Keratinocyte (primary cell): ENCODE measurements at places on chromosomes 16 and 17. TPM values are rescaled to one million over a fixed set of nuclear protein-coding genes. Genes with fewer than 3 reads are reported as not detected.

DNA sequence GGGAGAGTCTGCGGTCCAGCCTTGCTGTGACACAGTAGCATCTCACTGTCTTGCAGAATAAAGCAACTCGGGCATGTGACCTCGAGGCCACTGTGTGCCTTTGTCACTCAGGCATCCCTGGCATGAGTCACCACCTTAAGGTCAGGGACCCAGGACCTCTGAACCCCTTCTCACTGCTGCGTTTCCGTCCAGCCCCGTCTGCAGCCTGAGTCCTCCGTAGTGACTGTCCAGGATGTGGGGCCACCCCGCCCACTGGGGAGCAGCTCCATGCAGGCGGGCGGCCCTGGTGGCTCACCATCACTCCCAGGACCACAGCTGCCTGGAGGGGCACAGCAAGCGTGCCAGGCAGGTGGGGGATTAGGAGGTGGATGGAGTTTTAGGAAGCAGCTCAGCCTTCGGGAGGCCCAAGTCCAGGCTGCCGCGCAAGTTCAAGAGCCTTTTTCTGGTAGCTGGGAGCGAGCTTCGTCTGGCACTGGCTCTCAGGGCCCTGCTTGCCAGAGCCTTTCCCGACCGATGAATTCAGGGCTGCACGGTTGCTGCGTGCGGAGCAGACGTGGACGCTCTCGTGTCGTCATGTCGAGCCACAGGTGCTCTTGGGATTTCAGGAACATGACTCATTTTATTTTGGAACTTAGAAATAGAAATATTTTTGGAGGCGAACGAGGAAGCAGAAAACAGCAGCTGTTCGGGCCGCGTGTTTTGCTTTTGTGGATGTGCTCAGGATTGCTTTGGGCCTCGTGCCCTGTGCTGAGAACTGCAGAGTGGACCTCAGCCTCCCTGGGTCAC, 16.8 kb downstream of the KCTD5 start:
- peaks cover 21% of the 10 kb centered on the region for H3K36me3 ChIP-seq
- H3K27ac ChIP-seq = no peak overlapping the region
- no peak overlapping the region for H3K4me3 ChIP-seq
- no peak for DNase-seq

FADS6 gene
- polyA plus RNA-seq = 0.07 to 0.57 TPM in 2 of 3 replicates, not detected in the other

DNA sequence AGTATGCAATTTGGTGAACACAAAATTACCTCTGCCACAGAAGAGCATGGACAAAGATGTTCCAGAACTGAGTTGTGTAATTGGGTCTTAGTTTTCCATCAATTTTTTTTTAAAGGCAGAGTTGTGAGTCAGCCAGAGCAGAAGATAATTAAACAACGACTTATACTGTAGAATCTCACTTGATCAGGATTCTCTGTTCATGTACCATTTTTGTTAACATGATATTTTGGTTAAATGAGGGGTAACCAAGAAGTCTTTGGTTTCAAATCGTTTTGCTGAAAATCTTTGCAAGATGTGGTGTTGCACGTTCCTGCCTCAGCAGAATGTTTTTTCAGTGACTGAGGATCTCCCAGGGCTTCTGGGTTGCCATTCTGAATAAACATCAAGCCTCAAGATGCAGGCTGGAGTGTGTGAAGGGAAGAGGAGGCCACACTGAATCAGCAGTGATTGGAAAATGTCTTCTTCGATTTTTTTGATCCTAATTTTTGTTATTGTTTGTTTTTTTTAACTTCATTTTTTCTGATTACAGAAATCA, 232.6 kb upstream of the IRX3 start:
- no peak overlapping the region for H3K27ac ChIP-seq
- no peak overlapping the region for H3K4me3 ChIP-seq
- H3K4me1 ChIP-seq = no peaks in the 10 kb centered on the region
- no peaks in the 10 kb centered on the region for H3K27me3 ChIP-seq

DNA sequence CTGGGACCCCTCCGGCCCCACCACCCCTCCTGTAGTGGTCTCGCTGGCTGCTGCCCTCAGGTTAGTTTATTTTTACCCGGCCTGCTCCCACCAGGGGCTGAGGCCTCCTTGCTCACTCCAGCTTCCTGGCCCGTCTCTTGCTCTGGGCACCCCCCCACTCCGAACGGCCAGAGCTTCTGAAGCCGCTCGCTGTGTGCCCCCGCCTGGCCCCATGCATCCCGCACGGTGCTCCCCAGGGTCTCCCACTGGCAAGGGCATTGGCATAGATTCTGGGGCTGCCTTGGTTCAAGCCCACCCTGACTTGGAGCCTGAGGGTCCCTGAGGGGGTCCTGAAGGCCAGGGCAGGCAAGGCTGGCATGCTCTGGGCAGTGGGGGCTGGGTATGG, 186.4 kb downstream of the SEC14L1 start:
- H3K4me3 ChIP-seq = no peak overlapping the region
- H3K27me3 ChIP-seq = no peaks in the 10 kb centered on the region
- peaks cover 24% of the 10 kb centered on the region for H3K36me3 ChIP-seq
- peaks cover 57% of the 10 kb centered on the region for H3K4me1 ChIP-seq
- H3K27ac ChIP-seq = no peak overlapping the region
- no peak for DNase-seq

DNA sequence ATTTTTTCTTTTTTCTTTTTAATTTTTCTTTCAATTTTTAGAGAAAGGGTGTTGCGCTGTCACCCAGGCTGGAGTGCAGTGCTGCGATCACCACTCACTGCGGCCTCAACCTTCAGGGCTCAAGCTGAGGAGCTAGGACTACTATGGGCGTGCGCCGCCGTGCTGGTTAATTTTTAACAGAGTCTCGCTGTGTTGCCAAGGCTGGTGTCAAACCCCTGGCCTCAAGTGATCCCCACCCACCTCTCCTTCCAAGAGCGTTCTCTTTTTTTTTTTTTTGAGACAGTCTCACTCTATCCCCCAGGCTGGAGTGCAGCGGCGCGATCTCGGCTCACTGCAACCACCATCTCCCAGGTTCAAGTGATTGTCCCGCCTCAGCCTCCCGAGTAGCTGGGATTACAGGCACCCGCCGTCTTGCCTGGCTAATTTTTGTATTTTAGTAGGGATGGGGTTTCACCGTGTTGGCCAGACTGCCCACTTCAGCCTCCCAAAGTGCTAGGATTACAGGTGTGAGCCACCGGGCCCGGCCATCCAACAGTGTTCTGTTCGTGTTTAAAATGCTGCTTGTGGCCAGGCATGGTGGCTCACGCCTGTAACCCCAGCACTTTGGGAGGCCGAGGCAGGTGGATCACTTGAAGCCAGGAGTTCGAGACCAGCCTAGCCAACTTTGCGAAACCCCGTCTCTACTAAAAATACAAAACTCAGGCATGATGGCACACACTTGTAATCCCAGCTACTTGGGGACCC, 14.5 kb upstream of the RPL13 start:
- H3K27me3 ChIP-seq = no peaks in the 10 kb centered on the region
- no peak overlapping the region for H3K4me3 ChIP-seq
- no peak for DNase-seq
- no peak overlapping the region for H3K27ac ChIP-seq
- peaks cover 36% of the 10 kb centered on the region for H3K36me3 ChIP-seq
- no peaks in the 10 kb centered on the region for H3K4me1 ChIP-seq

AURKB gene
- polyA plus RNA-seq = 1.4 to 28.2 TPM (median 12.6 TPM) in 3 replicates

GRCh38 chr17:76398523-76399174, 14.2 kb downstream of the SPHK1 start:
- H3K36me3 ChIP-seq = peaks cover 47% of the 10 kb centered on the region
- H3K27ac ChIP-seq = no peak overlapping the region
- H3K27me3 ChIP-seq = no peaks in the 10 kb centered on the region
- H3K4me3 ChIP-seq = no peak overlapping the region

RRAD gene
- 0.67 to 12.8 TPM (median 2.7 TPM) in 3 replicates for polyA plus RNA-seq

NSF gene
- polyA plus RNA-seq = 24.6 to 32.3 TPM (median 29.7 TPM) in 3 replicates

- H3K4me1 ChIP-seq = peaks cover 73% of the 10 kb centered on the region
- peak overlapping the region; percentile 84 for H3K27ac ChIP-seq
- H3K4me3 ChIP-seq = no peak overlapping the region
- no peaks in the 10 kb centered on the region for H3K27me3 ChIP-seq
- no peak for DNase-seq
Measured at GRCh38 chr17:64498308-64499203, 1.7 kb upstream of the POLG2 start.

DNA sequence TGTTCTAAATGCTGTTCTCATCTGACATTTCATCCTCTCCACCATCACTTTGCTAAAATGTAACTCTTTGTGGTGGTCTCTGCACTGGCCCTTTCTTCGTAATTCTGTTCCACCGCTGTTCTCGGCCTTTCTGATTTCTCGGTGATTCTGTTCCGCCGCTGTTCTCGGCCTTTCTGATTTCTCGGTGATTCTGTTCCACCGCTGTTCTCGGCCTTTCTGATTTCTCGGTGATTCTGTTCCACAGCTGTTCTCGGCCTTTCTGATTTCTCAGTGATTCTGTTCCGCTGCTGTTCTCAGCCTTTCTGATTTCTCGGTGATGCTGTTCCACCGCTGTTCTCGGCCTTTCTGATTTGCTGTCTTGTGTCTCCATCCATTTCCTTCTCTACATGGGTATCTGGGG, 12.3 kb downstream of the FOXF1 start:
- H3K4me3 ChIP-seq = no peak overlapping the region
- peaks cover 32% of the 10 kb centered on the region for H3K27me3 ChIP-seq
- no peaks in the 10 kb centered on the region for H3K4me1 ChIP-seq
- H3K27ac ChIP-seq = no peak overlapping the region
- DNase-seq = no peak
- H3K36me3 ChIP-seq = no peaks in the 10 kb centered on the region

DNA sequence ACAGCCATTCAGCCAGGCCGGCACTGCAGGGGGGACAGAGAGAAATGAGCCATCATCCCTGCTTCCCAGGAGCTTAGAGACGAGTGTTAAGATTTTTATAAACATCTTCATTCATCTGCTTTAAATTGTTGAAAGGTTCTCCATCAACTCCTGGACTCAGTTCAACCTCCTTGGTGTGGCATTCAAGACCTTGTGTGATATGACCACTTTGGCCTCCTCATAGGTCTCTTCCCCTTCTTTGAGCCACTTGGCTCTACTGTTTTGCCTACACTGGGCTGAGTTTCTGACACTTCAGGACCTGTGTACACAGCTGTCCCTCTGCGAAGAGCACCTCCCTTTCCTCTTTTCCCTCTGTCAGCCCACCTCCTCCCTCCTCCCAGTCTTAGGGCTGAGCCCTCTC, 4.3 kb downstream of the DOC2B start:
- H3K4me3 ChIP-seq = no peak overlapping the region
- peaks cover 3% of the 10 kb centered on the region for H3K4me1 ChIP-seq
- peaks cover 44% of the 10 kb centered on the region for H3K27me3 ChIP-seq
- H3K27ac ChIP-seq = no peak overlapping the region

MAFG gene
- polyA plus RNA-seq = 8.3 to 12.1 TPM (median 9.4 TPM) in 3 replicates

DNA sequence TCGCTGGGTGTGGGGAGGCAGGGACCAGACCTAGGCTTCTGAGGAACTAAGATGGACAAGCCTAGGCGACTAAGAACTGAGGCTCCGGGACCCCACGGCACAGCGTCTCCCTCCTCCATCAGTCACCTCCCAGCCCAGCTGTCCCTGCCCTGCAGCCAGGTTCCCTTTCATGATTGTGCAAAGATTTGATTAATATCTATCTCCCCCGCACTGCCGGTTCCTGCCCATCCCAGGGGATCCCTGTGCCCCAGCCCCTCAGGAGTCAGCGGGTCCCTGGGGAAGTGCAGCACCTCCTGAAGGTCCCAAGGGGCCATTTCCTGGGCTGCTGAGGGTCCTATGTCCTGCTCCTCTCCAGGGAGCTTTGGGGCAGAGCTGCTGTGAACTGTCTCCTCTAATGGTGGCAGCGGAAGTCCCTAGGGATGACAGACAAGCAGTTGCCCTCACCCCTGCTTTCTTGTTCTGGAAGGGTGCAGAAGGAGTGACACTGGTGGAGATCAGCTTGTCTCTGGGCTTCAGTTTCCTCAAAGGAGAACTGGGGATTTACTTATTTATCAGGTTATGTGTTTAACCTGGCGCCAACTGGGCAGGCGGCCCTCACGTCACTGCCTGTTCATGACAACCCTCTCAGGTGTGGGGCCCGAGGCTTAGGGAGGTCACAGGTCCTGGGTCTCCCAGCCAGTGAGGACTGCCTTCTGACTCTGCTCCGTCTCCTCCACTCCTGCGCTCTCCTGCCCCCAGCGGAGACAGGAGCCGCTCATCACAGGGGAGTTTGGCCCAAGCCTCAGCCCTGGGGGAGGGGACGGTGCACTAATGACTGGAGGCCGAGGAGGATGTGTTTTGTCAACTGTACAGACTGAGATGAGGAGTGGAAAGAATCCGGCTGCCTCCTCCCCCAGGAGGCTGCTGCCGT, 1.9 kb upstream of the C16orf74 start:
- H3K36me3 ChIP-seq = peaks cover 8% of the 10 kb centered on the region
- H3K4me1 ChIP-seq = peaks cover 59% of the 10 kb centered on the region
- no peak for DNase-seq
- H3K4me3 ChIP-seq = peak overlapping the region; percentile 49
- peak overlapping the region; percentile 87 for H3K27ac ChIP-seq

GRCh38 chr16:88377961-88378360, 4.8 kb upstream of the ZNF469 start:
- H3K27ac ChIP-seq = no peak overlapping the region
- H3K27me3 ChIP-seq = peaks cover 14% of the 10 kb centered on the region
- DNase-seq = no peak
- H3K4me3 ChIP-seq = no peak overlapping the region
- no peaks in the 10 kb centered on the region for H3K36me3 ChIP-seq

GRCh38 chr16:11383481-11384183, 38.4 kb downstream of the RMI2 start:
- H3K36me3 ChIP-seq = no peaks in the 10 kb centered on the region
- H3K4me1 ChIP-seq = no peaks in the 10 kb centered on the region
- no peak for DNase-seq
- H3K27ac ChIP-seq = no peak overlapping the region
- H3K4me3 ChIP-seq = no peak overlapping the region
- H3K27me3 ChIP-seq = peaks cover 4% of the 10 kb centered on the region

FAM171A2 gene
- polyA plus RNA-seq = 0.35 to 0.95 TPM (median 0.37 TPM) in 3 replicates

DNA sequence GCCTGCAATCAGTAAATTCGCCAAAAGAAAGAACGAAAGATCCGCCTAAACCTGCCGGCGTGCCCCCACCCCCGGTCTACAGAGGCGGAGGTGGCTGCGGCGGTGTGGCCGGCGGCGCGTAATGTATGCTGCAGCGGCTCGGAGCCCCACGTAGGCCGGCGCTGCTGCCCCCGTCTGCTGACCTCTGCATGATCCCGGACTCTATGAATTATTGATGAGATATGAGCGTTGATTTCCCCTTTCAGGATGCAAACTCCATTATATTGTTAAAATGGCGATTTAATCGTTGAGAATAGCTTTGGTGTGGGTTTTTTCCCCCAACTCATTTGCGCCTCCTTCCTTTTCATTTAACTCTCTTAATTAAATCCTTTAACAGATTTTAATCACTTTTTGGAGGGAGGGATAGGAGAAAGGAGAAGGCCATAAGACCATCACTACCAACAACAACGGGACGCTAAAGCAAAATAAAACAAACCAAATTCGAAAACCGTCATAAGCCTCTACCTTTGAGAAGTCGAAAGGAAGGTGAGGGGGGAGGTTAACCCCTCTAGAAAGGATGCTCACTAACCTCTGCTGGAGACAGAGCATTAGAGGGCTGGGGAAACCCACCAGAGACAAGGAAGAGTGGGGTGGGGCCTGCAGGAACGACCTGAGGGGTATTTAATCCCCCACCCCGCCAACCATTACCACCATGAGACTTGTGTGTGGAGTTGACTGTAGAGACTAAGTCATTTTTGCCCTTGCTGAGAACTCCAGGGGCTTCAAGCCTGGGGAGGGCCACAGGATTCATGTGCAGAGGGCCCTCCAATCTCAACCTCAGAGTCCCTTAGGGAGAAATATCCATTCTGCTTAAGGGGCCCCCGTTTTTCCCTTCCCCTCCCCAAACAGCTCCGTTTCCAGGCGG, 3.4 kb downstream of the HOXB3 start:
- no peak overlapping the region for H3K27ac ChIP-seq
- H3K4me3 ChIP-seq = no peak overlapping the region
- H3K4me1 ChIP-seq = peaks cover 14% of the 10 kb centered on the region
- DNase-seq = no peak
- peaks cover 60% of the 10 kb centered on the region for H3K27me3 ChIP-seq
